ENCODE measurements at places on chromosomes 4 and X. TPM values are rescaled to one million over a fixed set of nuclear protein-coding genes. Genes with fewer than 3 reads are reported as not detected.

GRCh38 chrX:23838953-23839352 lies 56.0 kb downstream of the SAT1 start:
- no peak for DNase-seq
- no peak overlapping the region for H3K27ac ChIP-seq
- H3K27me3 ChIP-seq, result no peaks in the 10 kb centered on the region
- H3K36me3 ChIP-seq, result peaks cover 5% of the 10 kb centered on the region

DNA sequence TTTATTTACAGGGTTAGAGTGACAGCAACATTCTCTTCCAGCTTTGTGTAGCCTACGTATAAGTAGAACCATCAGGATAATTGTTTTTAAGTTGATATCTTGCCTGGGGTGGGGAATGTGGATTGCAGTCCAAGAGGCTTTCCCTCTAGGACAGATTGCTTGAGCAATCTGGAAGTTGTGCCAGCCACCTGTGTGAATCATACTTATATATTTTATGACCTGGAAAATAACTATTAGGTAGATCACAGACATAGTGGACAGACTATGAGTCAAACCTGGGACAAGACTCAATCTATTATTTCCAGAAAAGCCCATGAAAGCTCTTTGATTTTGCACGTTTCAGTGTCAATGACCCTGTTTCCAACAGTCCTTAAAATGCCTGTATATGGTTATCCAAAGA lies 98.9 kb downstream of the TLL1 start:
- no peak overlapping the region for H3K4me3 ChIP-seq
- peaks cover 2% of the 10 kb centered on the region for H3K27me3 ChIP-seq
- no peaks in the 10 kb centered on the region for H3K4me1 ChIP-seq
- no peak for DNase-seq
- no peaks in the 10 kb centered on the region for H3K36me3 ChIP-seq
- no peak overlapping the region for H3K27ac ChIP-seq

Gene KIT
- polyA plus RNA-seq, result 6.7 TPM

Gene GRIA3
- not detected for polyA plus RNA-seq

Gene MAGEA8
- polyA plus RNA-seq, result not detected

GRCh38 chr4:53174823-53175222 lies 191.0 kb downstream of the SCFD2 start:
- no peaks in the 10 kb centered on the region for H3K27me3 ChIP-seq
- no peak overlapping the region for H3K4me3 ChIP-seq
- peaks cover 43% of the 10 kb centered on the region for H3K36me3 ChIP-seq
- H3K4me1 ChIP-seq, result peaks cover 12% of the 10 kb centered on the region
- H3K27ac ChIP-seq, result no peak overlapping the region

Gene CENPE
- polyA plus RNA-seq, result 0.91 TPM

DNA sequence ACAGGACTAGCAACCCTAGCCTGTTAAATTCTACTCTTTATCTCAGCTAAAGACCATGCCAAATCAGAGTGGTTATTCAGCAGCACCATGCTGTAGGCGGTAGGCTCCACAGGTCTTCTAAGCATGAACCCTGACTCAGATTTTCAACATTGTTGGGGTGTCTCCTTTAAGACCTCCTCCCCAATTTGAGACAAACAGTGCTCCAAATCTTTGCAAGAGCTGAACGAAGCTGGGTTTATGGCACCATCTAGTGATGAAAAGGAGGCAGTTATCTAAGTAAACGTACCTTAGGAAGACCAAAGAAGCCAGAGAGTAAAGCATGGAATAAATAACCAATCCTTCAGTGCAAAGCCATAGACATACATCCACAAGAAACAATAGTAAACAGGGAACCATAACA lies 334.5 kb upstream of the SLC7A11 start:
- H3K36me3 ChIP-seq, result no peaks in the 10 kb centered on the region
- no peak overlapping the region for H3K4me3 ChIP-seq
- H3K27me3 ChIP-seq, result no peaks in the 10 kb centered on the region
- no peaks in the 10 kb centered on the region for H3K4me1 ChIP-seq

Gene VSIG4
- not detected for polyA plus RNA-seq

DNA sequence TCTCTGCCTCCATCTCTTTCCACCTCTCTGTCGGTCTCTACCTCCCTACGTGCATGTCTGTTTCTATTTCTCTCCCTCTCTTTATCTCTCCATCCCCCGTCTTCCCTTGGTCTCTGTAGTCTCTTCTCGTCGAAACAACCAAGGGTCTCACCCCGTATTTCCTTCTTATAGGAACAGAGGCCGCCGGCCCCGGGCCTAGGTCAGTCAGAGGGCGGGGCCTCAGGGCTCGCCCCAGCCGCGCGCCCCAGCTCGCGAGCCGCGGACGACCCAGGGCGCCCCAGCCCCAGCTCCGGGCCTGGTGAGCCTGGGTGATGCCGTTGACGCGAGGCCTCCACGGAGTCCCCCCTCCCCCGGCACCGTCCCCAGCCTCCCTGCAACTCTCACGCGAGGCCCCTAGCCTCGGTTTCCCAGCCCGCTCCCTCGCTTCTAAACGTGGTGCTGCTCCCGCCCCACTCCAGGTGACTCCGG lies 6.6 kb downstream of the TIMM17B start:
- H3K27ac ChIP-seq, result peak overlapping the region; percentile 67
- no peak for DNase-seq
- H3K4me1 ChIP-seq, result peaks cover 14% of the 10 kb centered on the region
- peaks cover 4% of the 10 kb centered on the region for H3K27me3 ChIP-seq

Gene WAS
- polyA plus RNA-seq, result 18.3 TPM

DNA sequence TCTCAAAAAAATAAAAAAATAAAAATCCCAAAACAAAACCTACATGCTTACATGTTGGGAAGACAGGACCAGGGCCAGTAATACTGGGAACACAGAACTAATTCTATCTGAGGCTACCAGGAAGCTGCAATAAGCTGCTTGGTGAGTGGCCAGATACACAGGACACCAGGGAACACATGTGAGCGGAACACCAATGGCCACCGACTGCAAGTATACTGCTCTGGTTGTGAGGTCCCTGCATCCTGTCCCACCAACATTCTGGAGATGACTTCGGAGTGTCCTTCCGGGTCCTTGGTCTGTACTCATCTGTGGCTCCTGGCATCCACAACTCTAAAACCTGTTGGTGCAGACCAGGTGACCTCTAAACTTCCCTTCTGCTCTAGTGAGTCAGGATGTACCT lies 2.7 kb downstream of the TNIP2 start:
- peak overlapping the region; percentile 44 for H3K27ac ChIP-seq
- H3K36me3 ChIP-seq, result no peaks in the 10 kb centered on the region
- H3K4me1 ChIP-seq, result peaks cover 27% of the 10 kb centered on the region
- no peak overlapping the region for H3K4me3 ChIP-seq
- DNase-seq, result no peak

- no peak overlapping the region for H3K27ac ChIP-seq
- H3K27me3 ChIP-seq, result no peaks in the 10 kb centered on the region
- no peaks in the 10 kb centered on the region for H3K4me1 ChIP-seq
Measured at GRCh38 chr4:168955674-168956073, 54.4 kb downstream of the CBR4 start.

Gene VCX3B
- polyA plus RNA-seq, result not detected

DNA sequence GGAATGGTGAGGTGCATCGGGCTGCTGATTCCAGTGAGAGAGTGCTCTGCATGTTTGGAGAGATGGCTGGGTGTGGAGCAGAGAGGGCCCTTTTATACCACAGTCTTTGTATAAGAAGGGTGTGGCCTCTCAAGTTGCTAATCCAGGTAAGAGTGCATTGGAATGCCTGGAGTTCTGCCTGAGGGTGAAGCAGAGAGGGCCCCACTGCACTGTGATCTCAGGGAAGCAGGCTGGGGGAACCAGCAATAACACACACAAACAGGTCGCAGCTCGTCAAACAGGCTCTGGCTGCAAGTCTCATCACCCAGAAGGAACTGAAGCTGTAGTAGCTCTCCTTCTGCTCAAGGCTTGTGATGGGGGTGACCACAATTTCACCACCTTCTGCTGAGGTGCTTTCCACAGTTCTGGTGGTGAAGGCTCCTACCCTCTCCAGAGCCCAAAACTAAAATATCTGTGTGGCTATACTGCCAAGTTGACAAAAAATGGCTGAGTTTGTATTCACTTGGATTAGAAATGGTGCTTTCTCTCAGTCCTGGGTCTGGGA lies 687.4 kb upstream of the HS3ST1 start:
- no peak for DNase-seq
- H3K36me3 ChIP-seq, result no peaks in the 10 kb centered on the region
- no peaks in the 10 kb centered on the region for H3K4me1 ChIP-seq
- H3K4me3 ChIP-seq, result no peak overlapping the region
- no peaks in the 10 kb centered on the region for H3K27me3 ChIP-seq

DNA sequence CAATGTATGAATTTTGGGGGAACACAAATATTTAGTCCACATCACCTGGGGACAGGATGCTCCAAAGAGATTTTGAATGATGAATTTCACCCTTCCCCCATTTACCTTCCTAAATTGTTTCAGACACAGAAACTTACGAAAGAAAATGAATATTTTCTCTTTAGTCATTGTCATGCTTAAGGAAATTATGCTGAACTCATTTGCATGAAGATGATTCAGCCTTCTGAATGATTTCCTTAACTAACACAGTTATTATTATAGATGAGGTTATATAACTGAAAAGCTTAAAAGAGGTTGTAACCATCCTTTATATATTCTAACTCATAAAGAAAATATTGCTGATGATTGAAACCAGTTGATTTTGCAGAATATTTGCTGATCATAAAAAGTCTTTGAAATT lies 61.1 kb downstream of the KCNIP4 start:
- H3K4me3 ChIP-seq, result no peak overlapping the region
- no peak overlapping the region for H3K27ac ChIP-seq
- H3K4me1 ChIP-seq, result no peaks in the 10 kb centered on the region
- DNase-seq, result no peak
- H3K36me3 ChIP-seq, result no peaks in the 10 kb centered on the region
- H3K27me3 ChIP-seq, result peaks cover 2% of the 10 kb centered on the region

DNA sequence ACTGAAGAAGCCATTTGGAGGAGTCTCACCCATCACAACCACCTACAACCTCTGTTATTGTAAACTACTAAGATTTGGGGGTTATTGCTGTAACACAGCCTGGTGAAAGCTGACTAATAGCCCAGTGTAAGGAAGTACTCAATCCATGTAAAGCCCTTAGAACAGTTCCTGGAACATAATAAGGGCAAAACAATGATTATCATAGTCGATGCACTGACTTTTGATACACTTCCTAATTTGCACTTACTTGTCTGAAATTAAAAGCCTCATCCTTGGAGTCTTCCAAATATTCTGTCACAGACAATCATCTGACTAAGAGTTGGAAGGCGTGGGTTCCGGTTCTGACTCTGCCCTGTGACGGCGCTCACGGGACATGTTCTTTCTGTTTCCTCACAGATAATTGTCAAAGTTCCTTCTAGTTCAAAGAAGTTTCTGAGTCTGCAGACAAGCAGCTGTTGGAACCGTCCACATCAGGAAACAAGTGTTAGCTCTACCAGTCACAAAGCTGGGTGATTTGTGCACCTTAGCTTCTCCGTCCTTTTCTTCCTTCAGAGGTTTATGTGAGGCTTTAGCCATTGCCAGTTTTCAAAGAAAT lies 33.4 kb upstream of the RASGEF1B start:
- H3K4me3 ChIP-seq, result peak overlapping the region; percentile 62
- H3K27ac ChIP-seq, result peak overlapping the region; percentile 90
- H3K4me1 ChIP-seq, result peaks cover 45% of the 10 kb centered on the region
- H3K36me3 ChIP-seq, result no peaks in the 10 kb centered on the region
- peak; percentile 67 for DNase-seq

- no peaks in the 10 kb centered on the region for H3K4me1 ChIP-seq
- H3K27me3 ChIP-seq, result peaks cover 3% of the 10 kb centered on the region
- H3K27ac ChIP-seq, result no peak overlapping the region
- DNase-seq, result no peak
- H3K36me3 ChIP-seq, result no peaks in the 10 kb centered on the region
- no peak overlapping the region for H3K4me3 ChIP-seq
Measured at GRCh38 chrX:79524642-79525041, 157.5 kb upstream of the ITM2A start.

All from immature natural killer cell (primary cell).